ENCODE measurements at places on chromosomes 1 and 21. TPM values are rescaled to one million over a fixed set of nuclear protein-coding genes. Genes with fewer than 3 reads are reported as not detected.

GRCh38 chr21:14483296-14483695 is 62.8 kb downstream of the SAMSN1 start:
- no peaks in the 10 kb centered on the region for H3K27me3 ChIP-seq
- peaks cover 72% of the 10 kb centered on the region for H3K4me1 ChIP-seq
- peak overlapping the region; percentile 78 for H3K27ac ChIP-seq
- DNase-seq = no peak
- H3K36me3 ChIP-seq = peaks cover 67% of the 10 kb centered on the region

GRCh38 chr1:20511518-20512428 is 3.8 kb upstream of the MUL1 start:
- H3K36me3 ChIP-seq = no peaks in the 10 kb centered on the region
- peaks cover 2% of the 10 kb centered on the region for H3K4me1 ChIP-seq
- H3K27ac ChIP-seq = no peak overlapping the region

The GPR89B gene
- total RNA-seq = 13.8 TPM

DNA sequence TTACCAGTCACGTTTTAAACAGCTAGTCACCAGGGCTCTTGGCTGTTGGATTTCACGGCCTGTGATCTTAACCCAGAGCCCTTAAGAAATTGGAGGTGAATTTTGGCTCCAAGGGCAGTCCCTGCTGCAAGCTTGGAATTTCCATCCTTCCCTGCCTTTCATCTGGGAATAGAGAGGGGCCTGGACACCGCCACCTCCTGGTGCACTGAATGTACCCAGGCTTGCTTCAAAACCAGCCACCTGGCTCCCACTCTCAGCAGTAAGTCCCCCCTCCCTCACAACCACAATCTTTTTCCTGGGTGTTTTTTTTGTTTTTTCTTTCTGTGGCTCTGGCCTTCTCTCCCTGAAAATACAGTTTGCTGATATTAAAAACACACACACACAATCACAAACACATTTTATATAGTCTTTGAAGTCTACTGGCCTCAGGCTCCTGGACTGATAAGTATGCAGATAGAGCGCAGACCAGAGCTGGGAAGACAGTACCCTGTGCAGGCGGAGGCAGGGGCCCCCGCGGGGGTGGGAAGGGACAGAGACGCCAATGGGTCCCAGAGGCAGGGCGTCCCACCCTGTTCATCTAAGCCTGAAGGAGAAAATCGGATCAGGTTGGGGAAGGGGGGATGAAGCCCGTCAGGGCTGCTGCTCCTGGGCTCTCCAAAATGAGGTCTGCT is 65.8 kb upstream of the IGSF21 start:
- no peaks in the 10 kb centered on the region for H3K36me3 ChIP-seq
- H3K27me3 ChIP-seq = no peaks in the 10 kb centered on the region
- no peaks in the 10 kb centered on the region for H3K4me1 ChIP-seq
- no peak overlapping the region for H3K27ac ChIP-seq

DNA sequence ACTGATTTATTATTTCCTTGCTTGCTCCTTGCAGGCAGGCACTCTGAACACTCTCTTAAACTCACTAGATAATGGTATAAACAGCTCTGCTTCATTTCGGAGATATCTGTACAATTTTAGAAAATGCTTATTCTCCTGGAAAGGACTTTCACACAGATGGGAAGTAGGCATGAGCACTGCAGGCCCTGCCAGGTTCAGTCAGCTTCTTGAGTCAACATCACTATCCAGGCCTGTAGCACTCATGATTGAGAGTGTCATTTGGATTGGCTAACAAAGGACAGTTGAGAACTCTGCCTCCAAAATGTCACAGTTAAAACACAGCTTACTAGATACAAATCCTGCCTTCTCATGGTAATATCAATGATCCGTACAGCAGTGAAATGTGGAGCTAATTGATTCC is 181.9 kb downstream of the CYYR1 start:
- no peak overlapping the region for H3K4me3 ChIP-seq
- no peaks in the 10 kb centered on the region for H3K27me3 ChIP-seq
- H3K36me3 ChIP-seq = no peaks in the 10 kb centered on the region
- DNase-seq = no peak

GRCh38 chr1:240210026-240210425 is 118.3 kb downstream of the FMN2 start:
- H3K36me3 ChIP-seq = no peaks in the 10 kb centered on the region
- DNase-seq = no peak
- H3K4me1 ChIP-seq = no peaks in the 10 kb centered on the region
- no peak overlapping the region for H3K27ac ChIP-seq
- H3K27me3 ChIP-seq = no peaks in the 10 kb centered on the region

- DNase-seq = no peak
- peaks cover 10% of the 10 kb centered on the region for H3K36me3 ChIP-seq
- H3K4me1 ChIP-seq = peaks cover 10% of the 10 kb centered on the region
- H3K4me3 ChIP-seq = no peak overlapping the region
- peaks cover 10% of the 10 kb centered on the region for H3K27me3 ChIP-seq
These were observed 80.3 kb upstream of the TLR5 start for GRCh38 chr1:223223091-223223995.

The SPAG17 gene
- not detected for total RNA-seq

- no peak overlapping the region for H3K27ac ChIP-seq
- DNase-seq = no peak
- no peak overlapping the region for H3K4me3 ChIP-seq
- H3K36me3 ChIP-seq = peaks cover 56% of the 10 kb centered on the region
These were observed 15.3 kb downstream of the TSSK3 start for GRCh38 chr1:32377541-32378220.

DNA sequence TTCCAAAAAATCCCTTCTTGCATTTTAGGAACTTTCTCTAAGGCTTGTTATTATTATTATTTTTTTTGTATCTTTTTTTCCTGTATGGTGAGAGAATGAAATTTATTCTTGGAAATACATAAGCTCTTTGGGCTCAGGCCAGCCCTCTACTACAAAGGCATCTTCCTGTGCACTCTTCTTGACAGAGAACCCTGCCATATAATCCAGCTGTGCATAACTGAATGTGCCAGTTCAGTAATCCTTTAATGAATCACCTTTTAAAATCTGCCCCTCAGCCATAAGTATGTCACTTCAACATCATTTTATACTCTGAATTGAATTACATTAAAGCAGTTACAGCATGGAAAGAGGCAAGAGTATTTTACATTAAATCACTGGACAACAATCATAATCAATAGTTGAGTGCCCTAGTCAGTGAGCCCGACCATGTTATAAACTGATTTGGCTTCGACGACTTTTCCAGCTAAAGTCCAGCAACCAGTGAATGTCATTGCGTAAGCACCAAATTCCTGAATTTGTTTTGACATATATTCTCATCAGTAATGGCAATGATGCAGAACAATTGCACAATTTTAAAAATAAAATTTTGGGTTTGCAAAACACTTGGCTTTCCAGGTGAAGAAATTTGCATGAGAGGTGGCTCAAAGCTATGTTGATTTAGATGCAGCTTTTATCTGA is 59.2 kb upstream of the KCNK2 start:
- DNase-seq = no peak
- no peak overlapping the region for H3K27ac ChIP-seq
- H3K4me3 ChIP-seq = no peak overlapping the region
- no peaks in the 10 kb centered on the region for H3K36me3 ChIP-seq

- H3K36me3 ChIP-seq = no peaks in the 10 kb centered on the region
- H3K27ac ChIP-seq = no peak overlapping the region
- no peak for DNase-seq
- H3K27me3 ChIP-seq = peaks cover 10% of the 10 kb centered on the region
These were observed 12.4 kb downstream of the SLC26A9 start for GRCh38 chr1:205930799-205931281.

The AK5 gene
- not detected for total RNA-seq

GRCh38 chr21:31927689-31928353 is 55.0 kb downstream of the HUNK start:
- no peaks in the 10 kb centered on the region for H3K36me3 ChIP-seq
- H3K27ac ChIP-seq = no peak overlapping the region
- H3K27me3 ChIP-seq = no peaks in the 10 kb centered on the region
- no peak for DNase-seq
- no peak overlapping the region for H3K4me3 ChIP-seq

All from activated T-helper 2 cell treated with anti-CD3 and anti-CD28 coated beads, Interferon-gamma antibody, Interleukin-2, Interleukin-4, amounts not matched to agents 10 μg/mL and 5 μg/mL and 100 μg/mL, durations not matched to agents 14 hours and 24 hours and 36 hours (primary cell).